ENCODE measurements at places on chromosomes 3 and 15.

- no peaks in the 10 kb centered on the region for H3K27me3 ChIP-seq
- H3K4me1 ChIP-seq = peaks cover 5% of the 10 kb centered on the region
- H3K4me3 ChIP-seq = no peak overlapping the region
- no peak for DNase-seq
- H3K27ac ChIP-seq = no peak overlapping the region
Observed at GRCh38 chr3:136712941-136713340, 39.2 kb downstream of the STAG1 start.

DNA sequence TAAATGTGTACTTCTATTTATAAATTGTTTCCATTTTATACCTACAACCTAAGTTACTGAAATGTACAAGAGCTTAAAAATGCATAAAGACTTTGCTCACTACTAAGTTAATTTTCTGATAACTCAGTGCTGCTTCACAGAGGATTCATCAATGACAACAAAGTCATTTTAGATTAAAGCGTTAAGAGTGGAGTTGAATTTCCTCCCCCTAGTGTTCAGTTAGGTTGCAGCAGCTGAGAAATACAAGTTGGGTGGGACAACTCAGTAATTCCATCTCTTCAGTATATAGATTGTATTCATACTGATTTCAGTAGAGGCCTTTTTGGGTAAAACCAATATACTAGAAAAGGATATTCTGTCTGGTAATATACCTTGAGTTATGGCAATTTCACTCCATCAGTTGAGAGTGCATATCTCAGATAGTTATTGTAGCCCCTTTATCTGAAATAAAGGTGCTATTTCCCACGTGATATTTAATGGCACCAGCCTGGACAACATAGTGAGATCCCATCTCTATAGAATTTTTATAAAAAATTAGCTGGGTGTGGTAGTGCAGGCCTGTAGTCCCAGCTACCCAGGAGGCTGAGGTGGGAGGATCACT lies 6.9 kb upstream of the RPL35A start:
- H3K36me3 ChIP-seq = no peaks in the 10 kb centered on the region
- no peak overlapping the region for H3K4me3 ChIP-seq
- no peak overlapping the region for H3K27ac ChIP-seq
- no peak for DNase-seq
- no peaks in the 10 kb centered on the region for H3K27me3 ChIP-seq

DNA sequence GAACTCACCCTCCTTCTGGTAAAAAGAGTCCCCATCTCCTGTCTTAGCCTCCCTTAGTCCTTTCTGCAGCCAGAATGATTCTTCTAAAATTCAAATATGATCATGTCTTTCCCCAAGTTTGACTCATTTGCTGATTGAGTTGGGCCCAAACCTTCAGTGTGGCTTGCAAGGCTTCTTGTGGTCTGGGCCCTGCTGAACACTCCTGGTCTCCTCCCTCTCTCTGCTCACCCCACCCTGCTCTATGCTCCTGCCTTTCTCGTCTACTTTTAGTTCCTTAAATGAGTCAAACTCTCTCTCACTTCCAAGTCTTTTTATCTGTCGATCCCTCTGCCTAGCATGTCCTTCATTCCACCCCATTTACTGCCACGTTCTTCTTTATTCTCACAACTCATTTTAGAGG lies 72.6 kb downstream of the CCR1 start:
- no peaks in the 10 kb centered on the region for H3K27me3 ChIP-seq
- H3K4me3 ChIP-seq = no peak overlapping the region
- peaks cover 3% of the 10 kb centered on the region for H3K36me3 ChIP-seq
- peaks cover 6% of the 10 kb centered on the region for H3K4me1 ChIP-seq

DNA sequence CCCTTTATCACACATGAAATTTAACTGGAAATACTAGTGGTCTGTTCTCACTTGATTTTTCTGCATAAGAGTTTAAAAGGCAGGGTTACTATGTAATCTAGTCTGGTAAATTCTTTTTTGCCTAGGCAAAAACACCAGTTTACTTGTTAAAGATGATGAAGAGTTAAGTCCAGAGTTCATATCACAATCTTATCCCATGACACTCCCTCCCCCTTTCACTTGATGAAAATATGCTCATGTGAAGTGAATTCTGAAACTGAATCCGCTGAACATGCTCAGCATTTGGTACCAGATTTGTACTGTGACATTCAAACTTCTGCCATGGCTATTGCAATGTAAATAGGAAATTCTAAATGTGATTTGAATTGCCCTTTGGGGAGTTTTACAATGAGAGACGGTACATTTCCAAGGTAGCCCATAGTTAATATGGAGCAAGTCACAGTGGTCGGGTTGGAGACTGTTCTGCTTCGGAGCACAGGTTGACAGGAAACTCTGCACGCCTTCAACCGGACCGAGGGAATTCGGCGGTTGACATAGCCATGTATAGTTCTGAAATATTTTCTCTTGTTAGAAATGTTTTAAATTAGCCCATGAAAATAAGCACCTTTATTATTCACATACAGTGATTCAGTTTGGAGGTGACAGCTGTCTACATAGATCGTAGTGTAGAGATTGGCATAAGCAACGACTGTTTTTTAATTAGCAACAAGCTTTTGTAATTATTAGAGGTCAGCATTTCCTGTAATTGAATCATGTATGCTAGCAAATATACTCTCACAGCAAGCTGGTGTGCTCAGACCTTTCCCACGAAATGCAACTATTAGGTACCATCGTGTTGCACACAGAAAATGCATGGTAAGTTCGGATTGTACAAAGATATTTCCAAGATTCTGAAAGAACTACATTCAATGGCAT lies 768.6 kb upstream of the GOLIM4 start:
- H3K4me1 ChIP-seq = no peaks in the 10 kb centered on the region
- H3K27me3 ChIP-seq = no peaks in the 10 kb centered on the region
- H3K36me3 ChIP-seq = no peaks in the 10 kb centered on the region
- no peak overlapping the region for H3K4me3 ChIP-seq
- H3K27ac ChIP-seq = no peak overlapping the region

GRCh38 chr3:123809597-123809996 lies 74.5 kb downstream of the MYLK start:
- H3K4me1 ChIP-seq = no peaks in the 10 kb centered on the region
- H3K4me3 ChIP-seq = no peak overlapping the region
- no peak for DNase-seq
- H3K27ac ChIP-seq = no peak overlapping the region

- H3K4me1 ChIP-seq = peaks cover 14% of the 10 kb centered on the region
- peaks cover 3% of the 10 kb centered on the region for H3K36me3 ChIP-seq
- peak overlapping the region; percentile 29 for H3K27ac ChIP-seq
- H3K27me3 ChIP-seq = peaks cover 48% of the 10 kb centered on the region
- no peak for DNase-seq
Observed at GRCh38 chr3:39809995-39810595, 686 bp downstream of the MYRIP start.

- no peak for DNase-seq
- peaks cover 42% of the 10 kb centered on the region for H3K27me3 ChIP-seq
- H3K4me1 ChIP-seq = peaks cover 4% of the 10 kb centered on the region
- no peak overlapping the region for H3K27ac ChIP-seq
- no peaks in the 10 kb centered on the region for H3K36me3 ChIP-seq
Observed at GRCh38 chr15:78360958-78361718, 21.0 kb downstream of the CRABP1 start.

- peaks cover 9% of the 10 kb centered on the region for H3K4me1 ChIP-seq
- DNase-seq = no peak
- H3K4me3 ChIP-seq = no peak overlapping the region
- H3K36me3 ChIP-seq = no peaks in the 10 kb centered on the region
Observed at GRCh38 chr15:100515758-100516157, 13.0 kb downstream of the CERS3 start.

- H3K27ac ChIP-seq = no peak overlapping the region
- DNase-seq = no peak
Observed at GRCh38 chr3:111321786-111322185, 220.2 kb upstream of the CD96 start.

All from activated CD8-positive, alpha-beta memory T cell treated with anti-CD3 and anti-CD28 coated beads, Interleukin-2, amount 10 ng/mL, durations not matched to agents 7 days and 5 days (primary cell).